Cardiac septum (tissue), 1 donor: ENCODE measurements at places on chromosomes 2 and 18. TPM values are rescaled to one million over a fixed set of nuclear protein-coding genes. Genes with fewer than 3 reads are reported as not detected.

Gene ATG4B
- total RNA-seq: 46.4 TPM

Gene ABCG8
- not detected for total RNA-seq

Gene C2orf78
- total RNA-seq: not detected

Gene IER3IP1
- total RNA-seq: 9.5 TPM

Gene COL5A2
- 16.0 TPM for total RNA-seq

Gene CMPK2
- 5.5 TPM for total RNA-seq

Gene DSEL
- 3.4 TPM for total RNA-seq

Gene PSTPIP2
- total RNA-seq: 1.3 TPM

Gene UGT1A4
- total RNA-seq: not detected

Gene RBFA
- total RNA-seq: 24.4 TPM

Gene AOX1
- total RNA-seq: 1.5 TPM

Gene IWS1
- 40.7 TPM for total RNA-seq
